ENCODE measurements at places on chromosomes 16 and 17.

GRCh38 chr17:48057626-48058025 is 9.5 kb downstream of the NFE2L1 start:
- no peak for DNase-seq

DNA sequence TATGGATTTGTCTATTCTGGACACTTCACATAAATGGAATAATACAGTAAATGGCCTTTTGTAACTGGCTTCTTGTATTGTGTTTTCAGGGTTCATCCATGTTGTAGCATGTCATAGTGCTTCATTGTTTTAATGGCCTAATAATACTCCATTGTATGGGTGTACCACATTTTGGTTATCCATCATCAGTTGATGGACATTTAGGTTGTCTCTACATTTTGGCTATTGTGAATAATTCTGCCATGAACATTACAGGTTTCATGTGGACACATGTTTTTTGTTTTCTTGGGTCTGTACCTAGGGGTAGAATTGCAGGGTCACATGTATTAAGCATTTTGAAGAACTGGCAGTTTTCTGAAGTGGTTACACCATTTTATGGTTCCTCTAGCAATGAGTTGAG is 223.5 kb upstream of the CACNG5 start:
- DNase-seq, result no peak

- DNase-seq, result no peak
Observed at GRCh38 chr17:9074131-9074530, 52.8 kb downstream of the NTN1 start.

- DNase-seq, result no peak
Observed at GRCh38 chr17:77304051-77304745, 163.4 kb downstream of the SEC14L1 start.

DNA sequence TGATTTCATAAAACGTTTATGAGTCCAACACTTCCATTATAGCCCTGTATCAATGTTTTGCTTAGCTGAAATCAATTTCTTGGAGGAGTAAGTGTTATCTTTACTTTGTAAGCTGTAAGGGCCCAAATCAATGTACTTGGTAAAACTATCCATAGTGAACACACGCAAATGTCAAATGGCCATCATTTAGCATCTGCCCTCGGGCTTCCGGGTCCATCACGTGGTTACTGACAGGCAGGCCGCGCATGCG is 687 bp upstream of the NARF start:
- no peak for DNase-seq

DNA sequence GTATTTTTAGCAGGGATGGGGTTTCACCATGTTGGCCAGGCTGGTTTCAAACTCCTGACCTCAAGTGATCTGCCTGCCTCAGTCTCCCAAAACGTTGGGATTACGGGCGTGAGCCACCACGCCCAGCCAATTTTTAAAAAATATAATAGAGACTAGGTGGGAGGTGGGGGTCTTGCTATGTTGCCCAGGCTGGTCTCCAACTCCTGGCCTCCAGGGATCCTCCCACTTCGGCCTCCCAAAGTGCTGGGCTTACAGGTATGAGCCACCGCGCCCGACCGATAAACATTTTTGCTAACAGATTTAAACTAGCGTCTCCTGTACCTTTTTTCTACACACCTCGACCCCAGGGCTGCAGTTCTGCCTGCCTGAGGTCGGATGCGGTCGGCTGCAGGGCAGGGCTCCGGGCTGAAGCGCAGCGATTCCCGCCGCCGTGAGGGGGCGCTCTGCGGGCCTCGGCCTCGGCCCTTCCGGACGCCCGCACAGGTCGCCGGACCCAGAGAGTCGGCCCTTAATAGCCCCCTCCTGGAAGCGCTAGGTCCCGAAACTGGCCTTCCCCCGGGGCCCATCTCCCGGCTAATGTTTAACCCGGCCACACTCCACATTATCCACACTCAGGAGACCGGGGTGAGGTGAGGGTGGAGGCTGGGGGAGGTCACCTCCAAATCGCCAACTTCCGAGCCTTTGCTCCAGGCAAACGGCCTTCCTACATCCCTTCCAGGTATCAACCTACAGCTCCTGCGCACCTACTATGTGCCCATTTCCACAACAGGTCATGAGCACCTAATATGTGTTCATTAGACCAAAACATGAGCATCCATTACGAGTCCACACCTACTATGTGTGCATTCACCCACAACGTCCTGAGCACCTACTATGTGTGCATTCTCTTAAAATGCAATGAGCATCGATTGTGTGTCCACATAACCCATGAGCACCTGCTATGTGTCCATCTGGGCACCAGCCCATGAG is 2.0 kb upstream of the GLIS2 start:
- no peak for DNase-seq

GRCh38 chr16:83738923-83739503 is 68.8 kb upstream of the HSBP1 start:
- DNase-seq, result no peak

DNA sequence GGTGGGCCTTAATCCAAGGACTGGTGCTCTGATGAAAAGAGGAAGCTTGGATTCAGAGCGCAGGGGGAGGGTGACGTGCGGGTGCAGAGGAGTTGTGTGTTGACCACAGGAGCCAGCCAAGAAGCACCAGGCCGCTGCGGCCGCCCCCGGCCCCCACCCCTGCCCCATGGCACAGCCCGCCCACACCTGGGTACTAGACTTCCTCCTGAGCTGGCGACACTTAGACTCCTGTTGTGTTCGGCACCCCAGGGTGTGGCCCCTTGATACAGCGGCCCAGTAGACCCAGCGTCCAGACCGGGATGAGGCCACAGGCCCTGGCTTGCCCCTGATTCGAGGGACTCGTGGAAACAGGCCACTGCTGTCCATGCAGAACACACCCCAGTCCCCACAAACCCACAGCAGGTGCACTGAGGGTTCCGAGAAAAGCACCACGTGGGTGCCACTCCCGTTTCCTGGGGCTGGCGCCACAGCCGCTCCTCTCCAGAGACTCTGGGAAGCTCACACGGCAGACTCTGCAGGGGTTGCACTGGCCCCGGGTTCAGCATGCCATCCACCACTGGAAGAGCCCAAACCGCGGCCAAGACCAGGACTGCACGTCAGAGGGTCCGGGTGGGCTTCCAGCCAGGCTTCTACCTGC is 5.7 kb upstream of the SNAI3 start:
- DNase-seq, result no peak

Measured in stimulated activated CD4-positive, alpha-beta T cell treated with anti-CD3 and anti-CD28 coated beads, Interleukin-12 subunit alpha, Interleukin-12 subunit beta, amount 100 ng/mL, for 24 hours (primary cell).